Substantia nigra (tissue), 51 donors: ENCODE measurements at places on chromosomes 2 and 18.

- no peak for DNase-seq
These were observed 810.4 kb upstream of the HS6ST1 start for GRCh38 chr2:129129087-129129486.

- DNase-seq, result no peak
These were observed 75.8 kb upstream of the FN1 start for GRCh38 chr2:215511454-215512346.

DNA sequence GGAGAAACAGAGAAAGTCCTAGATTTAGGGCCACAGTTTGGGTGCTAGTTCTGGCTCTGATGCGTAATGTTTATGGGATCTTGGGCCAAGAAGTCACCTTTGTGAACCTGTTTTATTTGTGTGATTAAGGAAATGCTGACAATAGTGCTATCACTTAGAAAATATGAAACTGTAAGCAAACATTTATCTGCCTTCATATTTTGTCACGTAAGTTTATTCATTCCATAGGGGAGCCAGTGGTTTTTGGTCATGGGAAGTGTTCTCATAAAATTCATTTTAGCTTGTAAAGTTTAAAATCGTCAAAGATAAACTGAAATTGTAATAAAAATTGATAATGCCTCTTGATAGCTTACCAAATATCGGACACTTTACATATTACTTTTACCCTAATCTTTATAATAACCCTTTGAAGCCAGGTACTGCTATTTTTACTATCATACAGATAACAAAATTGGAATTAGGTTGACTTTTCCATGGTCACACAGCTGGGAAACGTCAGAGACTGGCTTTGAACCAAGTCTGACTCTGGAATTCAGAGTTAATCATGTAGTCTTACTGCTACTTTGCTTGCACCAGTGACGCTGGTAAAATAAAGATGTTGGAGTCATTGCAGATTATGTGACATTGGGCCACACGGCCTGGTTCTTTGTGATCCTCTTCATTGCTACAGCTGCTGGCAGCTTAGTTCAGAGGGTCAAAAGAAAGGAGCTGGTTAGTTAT is 99.7 kb downstream of the ICA1L start:
- no peak for DNase-seq

DNA sequence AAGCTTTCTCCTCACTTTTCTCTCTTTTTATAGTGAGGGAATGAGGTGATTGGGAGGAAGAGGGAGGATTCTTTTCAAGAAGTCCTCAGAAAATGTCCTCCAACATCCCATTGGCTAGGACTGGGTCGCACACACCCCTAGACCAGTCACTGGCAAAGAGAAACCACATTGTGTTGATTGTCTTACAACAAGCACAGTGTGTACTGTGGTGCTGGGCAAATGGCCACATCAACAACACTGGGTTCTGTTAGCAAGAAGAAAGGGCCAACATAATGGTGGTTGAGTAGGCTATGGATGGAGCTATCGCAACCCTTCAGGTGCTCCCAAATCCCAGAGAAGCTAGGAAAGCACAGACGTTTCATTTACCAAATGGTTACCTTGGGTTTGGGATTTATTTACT is 18.7 kb upstream of the PTPN4 start:
- no peak for DNase-seq

DNA sequence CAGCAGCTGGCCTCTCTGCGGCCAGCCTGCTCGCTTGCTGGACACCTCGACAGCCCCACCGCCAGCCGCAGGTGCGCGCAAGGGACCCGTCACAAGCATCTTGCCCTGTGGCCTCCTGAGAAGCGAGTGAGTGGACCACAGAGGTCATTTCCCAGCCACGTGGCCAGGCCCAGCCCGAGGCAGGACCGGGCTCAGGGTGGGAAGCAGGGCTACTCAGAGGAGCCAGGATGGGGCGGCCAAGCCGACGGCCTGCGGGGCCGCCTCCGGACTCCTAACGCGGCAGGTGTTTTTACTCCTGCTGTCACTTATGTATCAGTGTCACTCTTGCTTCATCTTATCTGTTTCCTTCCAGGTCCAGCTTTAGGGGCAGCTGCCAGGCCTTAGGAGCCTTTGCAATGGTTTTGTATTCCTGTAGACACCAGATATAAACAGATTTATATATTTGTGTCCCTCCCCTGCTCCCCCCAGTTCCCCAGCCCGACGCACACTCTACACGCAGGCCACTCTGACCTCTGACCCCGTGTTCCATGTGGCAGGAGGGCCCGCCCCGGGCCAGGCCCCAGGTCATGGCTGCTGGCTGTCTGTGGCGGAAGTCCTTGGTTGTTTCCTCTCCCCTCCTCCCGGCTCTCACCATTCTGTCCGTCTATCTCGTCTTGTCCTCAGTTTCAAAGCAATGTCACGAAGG is 236.4 kb downstream of the ATAD2B start:
- no peak for DNase-seq

GRCh38 chr18:22200611-22201225 is 31.3 kb downstream of the GATA6 start:
- DNase-seq, result no peak

DNA sequence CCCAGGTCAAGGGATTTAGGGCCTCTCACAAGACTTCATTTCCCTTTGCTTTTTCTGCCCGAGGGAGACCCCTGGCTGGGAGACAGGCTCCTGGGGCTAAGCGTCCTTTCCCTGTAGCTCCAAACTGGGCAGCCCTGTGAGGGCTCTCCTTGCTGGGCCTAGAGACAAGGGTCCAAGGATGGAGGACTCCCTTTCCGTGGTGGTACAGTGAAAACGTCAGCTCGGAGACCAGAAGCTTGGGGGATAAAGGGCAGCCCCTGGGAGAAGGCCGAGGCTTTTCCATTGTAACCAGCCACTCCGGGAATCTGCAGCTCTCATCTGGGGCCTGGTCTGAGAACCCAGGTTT is 2.3 kb downstream of the SIX2 start:
- no peak for DNase-seq

GRCh38 chr2:238502956-238503791 is 76.4 kb downstream of the ASB1 start:
- no peak for DNase-seq

DNA sequence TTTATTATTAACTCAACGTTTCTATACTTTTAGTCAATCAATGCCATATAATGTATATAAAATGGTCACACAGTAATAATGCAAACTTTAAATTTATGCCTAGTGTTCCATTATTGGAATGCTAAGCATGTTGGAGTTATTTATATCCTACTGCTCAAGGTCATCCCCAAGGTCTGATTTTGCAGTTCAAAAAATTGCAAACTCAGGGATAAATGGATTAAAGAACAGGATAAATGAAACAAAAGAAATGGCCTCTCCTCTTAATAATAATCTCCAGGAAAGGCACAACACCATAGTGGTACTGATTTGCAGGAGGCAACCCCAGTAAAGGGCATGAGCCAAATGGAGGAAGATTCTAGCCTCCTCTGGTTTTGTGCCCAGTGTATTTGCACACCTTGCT is 436.4 kb downstream of the EPHA4 start:
- no peak for DNase-seq

- peak; percentile 58 for DNase-seq
These were observed 69.2 kb downstream of the LONRF2 start for GRCh38 chr2:100252811-100253698.

DNA sequence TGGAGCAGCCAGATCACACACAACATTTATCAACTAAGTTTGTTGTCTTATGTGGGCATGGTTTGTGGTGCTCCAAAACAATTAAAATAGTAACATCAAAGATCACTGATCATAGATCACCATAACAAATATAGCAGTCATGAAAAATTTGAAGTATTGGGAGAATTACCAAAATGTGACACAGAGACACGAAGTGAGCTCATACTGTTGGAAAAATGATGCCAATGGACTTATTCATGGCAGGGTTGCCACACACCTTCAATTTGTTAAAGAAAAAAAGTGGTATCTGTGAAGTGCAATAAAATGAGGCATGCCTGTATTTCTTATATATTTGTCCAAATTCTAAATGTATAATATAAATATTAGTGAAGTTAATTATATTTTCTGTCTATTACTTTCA is 42.9 kb upstream of the CABYR start:
- DNase-seq, result no peak
